Progenitor cell of endocrine pancreas (in vitro differentiated cells): ENCODE measurements at places on chromosomes 1 and 21. TPM values are rescaled to one million over a fixed set of nuclear protein-coding genes. Genes with fewer than 3 reads are reported as not detected.

GRCh38 chr1:17212487-17213121 lies 7.7 kb downstream of the PADI1 start:
- no peak for DNase-seq
- H3K27ac ChIP-seq: no peak overlapping the region
- no peak overlapping the region for H3K4me3 ChIP-seq

DNA sequence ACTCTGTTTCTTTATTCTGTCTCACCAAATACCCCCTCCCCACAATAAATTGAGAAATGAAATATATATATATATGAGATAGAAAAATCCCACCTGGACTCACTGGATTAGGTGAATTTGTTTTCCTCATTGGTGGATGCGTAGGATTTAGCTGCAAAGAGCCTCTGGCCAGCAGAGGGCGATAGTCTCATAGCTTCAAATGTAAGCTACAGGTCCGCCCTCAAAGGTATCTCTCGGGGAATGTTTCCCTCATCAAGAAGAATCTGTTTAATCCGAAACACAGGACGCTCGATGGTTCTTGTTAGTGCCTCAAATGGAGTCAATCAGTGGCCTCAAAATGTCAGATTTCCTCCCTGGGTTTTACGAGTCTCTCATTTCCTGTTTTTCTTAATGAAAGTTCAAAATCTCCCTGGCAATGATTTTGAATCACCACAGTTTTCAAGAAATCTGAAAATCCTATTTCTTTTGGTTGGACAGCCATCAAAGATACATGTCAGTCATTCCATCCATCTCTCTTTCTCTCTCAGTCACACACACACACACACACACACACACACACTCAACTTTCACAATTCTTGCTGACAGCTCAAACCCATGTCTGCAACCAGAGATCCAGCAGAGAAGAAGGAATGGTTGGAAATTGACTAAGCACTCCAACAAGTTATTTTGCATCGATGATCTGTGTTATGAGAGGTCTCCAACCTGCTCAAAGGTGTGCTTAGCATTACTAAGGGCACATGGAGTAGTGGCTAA lies 13.9 kb upstream of the CAMK1G start:
- H3K4me1 ChIP-seq: no peaks in the 10 kb centered on the region
- no peak overlapping the region for H3K27ac ChIP-seq
- H3K36me3 ChIP-seq: no peaks in the 10 kb centered on the region
- peak; percentile 67 for DNase-seq

DNA sequence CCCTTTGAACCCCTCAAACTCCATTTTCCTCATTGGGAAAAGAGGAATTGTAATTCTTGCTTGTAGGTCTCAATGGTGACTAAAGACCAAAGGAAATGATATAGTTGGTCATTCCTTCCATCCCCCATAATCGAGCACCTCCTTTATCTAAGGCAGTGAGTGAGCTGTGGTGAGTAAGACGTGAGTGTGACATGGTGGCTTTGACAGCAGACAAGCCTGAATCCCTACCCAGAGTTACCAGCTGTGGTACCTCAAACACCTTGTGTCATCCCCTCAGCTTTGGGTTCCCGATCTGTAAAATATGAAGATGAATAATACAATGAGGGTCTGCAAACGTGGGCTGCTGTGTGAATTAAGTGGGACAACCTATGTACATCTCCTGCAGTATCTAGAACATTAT lies 8.4 kb downstream of the TRAF5 start:
- peaks cover 15% of the 10 kb centered on the region for H3K4me1 ChIP-seq
- no peak overlapping the region for H3K27ac ChIP-seq
- no peaks in the 10 kb centered on the region for H3K36me3 ChIP-seq
- peaks cover 15% of the 10 kb centered on the region for H3K27me3 ChIP-seq

DNA sequence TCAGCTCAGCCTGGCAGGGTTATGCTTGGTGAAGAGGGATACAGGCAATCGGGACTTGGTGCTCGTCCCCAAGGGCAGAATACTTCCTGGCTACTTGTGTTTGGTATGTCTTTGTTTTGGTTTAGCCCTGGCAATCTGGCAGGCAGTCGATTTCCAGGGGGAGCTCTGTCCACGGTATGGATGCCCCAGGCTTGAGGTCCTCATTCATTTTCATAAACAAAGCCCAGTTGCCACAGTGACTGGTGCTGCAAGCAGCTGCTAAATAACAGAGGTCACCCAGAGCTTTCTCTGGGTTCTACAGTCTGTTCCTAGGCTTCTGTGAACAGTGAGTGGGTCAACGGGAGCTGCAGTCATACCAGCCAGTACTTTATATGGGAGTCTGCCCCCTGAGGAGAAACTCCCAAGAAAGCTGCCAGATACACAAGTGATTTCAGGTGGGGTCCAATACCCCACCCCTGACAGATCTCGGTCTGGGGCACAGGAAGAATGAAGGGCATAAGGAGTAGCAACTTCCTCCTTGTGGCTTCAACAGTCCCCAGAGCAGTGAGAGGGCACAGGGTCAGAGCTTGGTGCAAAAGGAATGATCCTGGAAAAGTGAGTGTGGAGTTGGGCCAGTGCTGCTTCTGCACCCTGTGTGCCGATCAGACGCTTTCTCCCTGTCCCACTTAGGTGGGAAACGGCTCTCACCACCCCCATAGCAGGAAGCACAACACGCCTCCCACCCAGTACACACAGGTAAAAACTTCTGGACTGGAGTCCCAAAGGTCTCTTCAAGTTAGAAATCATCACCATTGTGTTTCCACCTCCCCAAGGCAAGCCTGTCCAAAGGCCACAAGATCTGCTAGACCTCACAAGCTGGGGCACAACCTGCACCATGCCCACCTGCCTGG lies 55.5 kb downstream of the TGFBR3 start:
- DNase-seq: no peak
- no peaks in the 10 kb centered on the region for H3K27me3 ChIP-seq
- peaks cover 31% of the 10 kb centered on the region for H3K4me1 ChIP-seq

CD48 gene
- total RNA-seq: not detected in 2 replicates

CATSPERE gene
- 1.8 and 2.0 TPM in 2 replicates for total RNA-seq

EXOSC10 gene
- total RNA-seq: 95.4 and 104 TPM in 2 replicates

LMX1A gene
- total RNA-seq: 0.18 TPM in 1 of 2 replicates, not detected in the other

ST6GALNAC3 gene
- total RNA-seq: 11.0 and 17.5 TPM in 2 replicates

ADAMTS1 gene
- total RNA-seq: 11.6 and 12.7 TPM in 2 replicates

TUFT1 gene
- total RNA-seq: 12.5 and 14.4 TPM in 2 replicates

RNASEL gene
- 4.2 and 4.4 TPM in 2 replicates for total RNA-seq
